ENCODE measurements at places on chromosomes 4 and X.

- peak; percentile 96 for DNase-seq
Measured at GRCh38 chr4:5863461-5864113, 29.3 kb downstream of the CRMP1 start.

- no peak for DNase-seq
Measured at GRCh38 chrX:50805276-50805675, 8.7 kb downstream of the SHROOM4 start.

DNA sequence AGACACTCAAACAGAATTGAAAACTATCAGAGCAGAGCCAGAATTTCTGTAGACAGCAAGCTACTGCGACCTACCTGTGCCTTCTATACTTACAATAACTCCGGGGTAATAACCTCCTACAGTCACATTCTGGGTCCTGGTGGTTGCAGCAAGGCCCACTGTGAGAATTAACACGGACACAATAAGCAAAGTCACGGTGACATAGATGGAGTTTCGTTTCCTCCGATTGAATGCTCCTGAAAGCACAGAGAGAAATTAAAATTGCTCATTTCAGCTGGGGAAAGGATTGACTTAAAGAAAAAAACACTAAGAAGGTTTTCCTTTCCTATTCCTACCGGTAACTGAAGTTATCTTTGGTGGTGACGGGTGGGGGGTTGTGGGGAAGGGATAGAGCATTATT lies 7.0 kb downstream of the TMEM255A start:
- no peak for DNase-seq

DNA sequence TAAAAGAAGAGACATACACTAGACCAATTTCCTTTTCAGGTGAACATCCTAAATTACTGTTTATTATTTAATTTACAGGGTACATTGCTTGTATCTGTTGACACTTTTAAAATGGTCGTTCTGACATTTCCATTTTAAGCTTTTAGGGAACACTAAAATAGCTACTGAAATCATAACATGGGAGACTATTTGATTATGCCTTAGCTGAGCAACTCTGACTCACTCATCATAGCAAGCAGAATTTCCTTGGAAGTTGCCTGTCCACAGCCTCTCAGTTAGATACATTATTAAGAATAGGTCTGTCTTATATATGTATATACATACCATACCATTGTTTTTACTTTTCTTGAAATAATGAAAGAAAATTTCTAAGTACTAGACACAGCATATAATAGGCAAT lies 22.0 kb downstream of the GUCY1B1 start:
- DNase-seq: peak; percentile 8

DNA sequence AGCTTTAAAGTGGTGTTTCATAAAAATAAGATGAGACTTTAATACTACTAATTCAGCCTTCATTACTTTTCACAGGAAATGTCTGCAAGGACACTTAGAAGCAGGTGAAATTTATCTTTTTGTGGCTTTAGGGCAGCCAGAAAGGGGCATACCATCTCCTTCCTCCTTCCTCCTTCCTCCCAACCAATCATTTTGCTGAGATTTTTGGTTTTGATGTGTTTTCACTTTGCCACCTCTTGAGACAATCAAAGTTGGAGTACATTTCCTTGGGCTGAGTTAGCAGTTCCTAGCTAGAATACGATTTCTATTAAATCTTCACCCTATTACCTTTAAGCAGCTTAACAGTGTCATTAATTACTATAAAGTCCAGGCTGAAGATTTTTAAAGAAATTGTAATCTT lies 5.1 kb upstream of the NDST3 start:
- no peak for DNase-seq

DNA sequence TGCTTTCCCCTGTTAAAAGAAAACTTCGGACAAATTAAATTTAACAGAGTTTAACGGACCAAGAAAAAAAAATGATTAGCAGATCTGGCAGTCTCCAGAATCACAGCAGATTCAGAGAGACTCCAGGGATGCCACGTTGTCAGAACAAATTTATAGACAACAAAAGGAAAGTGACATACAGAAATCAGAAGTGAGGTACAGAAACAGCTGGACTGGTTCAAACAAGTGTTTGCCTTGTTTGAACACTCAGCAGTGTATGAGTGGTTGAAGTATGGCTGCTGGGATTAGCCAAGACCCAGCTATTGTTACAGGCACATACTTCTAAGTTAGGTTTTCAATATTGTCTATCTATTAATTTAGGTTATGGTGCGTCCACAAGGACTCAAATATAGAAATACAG lies 19.1 kb downstream of the PIR start:
- DNase-seq: no peak

GRCh38 chr4:978957-979701 lies 5.8 kb upstream of the DGKQ start:
- DNase-seq: no peak

GRCh38 chr4:144644368-144645101 lies 1.4 kb upstream of the HHIP start:
- DNase-seq: no peak

- DNase-seq: peak; percentile 77
Measured at GRCh38 chr4:15665753-15666365, 10.7 kb upstream of the FBXL5 start.

- DNase-seq: no peak
Measured at GRCh38 chr4:20185103-20185502, 66.6 kb upstream of the SLIT2 start.

- DNase-seq: no peak
Measured at GRCh38 chr4:102298716-102299115, 46.6 kb downstream of the SLC39A8 start.

DNA sequence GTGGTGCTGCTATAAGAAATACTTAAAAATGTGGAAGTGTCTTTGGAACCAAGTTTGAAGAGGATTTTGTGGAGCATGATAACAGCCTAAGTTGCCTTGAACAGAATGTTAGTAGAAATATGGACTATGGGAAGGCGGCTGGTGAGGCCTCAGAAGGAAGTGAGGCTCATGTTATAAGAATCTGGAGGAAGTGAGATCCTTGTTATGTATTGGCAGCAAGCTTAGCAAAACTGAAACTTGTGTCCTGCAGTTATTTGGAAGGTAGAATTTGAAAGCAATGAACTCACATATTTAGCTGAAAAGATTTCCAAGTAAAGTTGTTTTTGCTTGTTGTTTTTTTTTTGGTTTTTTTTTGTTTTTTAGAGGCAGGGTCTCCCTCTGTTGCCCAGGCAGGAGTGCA lies 13.6 kb upstream of the MED14 start:
- DNase-seq: no peak

GRCh38 chr4:38173935-38174518 lies 213.8 kb downstream of the PTTG2 start:
- peak; percentile 50 for DNase-seq
